ENCODE measurements at places on chromosomes 2 and 18.

DNA sequence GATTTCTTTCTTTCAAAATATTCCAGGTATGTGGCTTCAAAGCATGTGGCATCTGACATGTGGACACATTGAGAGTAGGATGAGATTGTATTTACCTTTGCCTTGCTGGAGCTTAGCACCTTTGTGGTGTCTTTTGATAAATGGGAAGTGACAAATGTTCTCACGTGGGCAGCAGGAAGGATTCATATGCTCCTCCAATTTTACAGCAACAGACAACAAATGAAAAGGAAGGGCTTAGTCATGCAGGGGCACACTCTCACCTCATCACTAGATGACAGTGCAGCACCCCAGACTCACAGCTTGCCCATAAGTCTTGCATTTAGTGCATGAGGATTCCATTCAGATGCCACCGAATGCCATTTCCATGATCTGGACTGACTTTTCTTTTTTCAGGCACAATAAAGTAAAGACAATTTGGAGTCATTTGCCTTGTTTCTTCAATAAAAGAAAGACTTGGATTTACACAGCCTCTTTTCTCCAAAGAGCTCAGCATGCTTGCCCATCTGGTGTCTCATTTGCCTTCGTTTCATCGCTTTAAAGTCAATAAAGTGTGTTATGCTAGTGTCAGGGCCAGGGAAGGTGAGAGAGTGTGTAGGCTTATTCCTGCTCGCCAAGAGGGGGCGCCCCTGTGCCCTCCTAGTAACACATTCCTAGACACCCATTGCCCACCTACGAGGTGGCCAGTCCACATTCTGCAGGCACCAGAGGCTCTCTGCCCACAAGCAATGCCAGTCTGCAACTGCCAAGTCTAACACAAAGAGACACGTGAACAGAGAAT, 39.6 kb upstream of the DAPL1 start:
- DNase-seq: no peak

DNA sequence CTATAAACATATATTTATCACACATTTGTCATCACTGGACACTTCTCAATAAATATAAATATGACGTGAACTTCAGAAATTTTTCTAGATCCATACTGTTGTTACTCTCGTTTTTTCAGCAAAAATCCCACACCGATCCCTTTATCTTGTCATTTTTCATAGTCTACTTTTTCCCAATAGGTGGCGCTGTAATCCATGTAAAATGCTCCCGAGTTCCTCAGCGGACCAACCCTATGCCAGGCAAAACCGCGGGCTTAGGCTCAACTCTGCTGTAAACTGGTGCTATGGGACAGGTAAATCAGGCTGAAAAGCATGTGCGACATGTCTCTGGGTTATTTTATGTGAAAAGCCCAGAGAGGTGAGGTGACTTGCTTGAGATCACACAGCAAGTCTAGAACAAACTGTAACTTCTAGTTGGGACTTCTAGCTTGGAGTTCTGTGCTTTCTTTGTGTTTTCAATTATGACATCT, 104.0 kb downstream of the COBLL1 start:
- DNase-seq: peak; percentile 18

DNA sequence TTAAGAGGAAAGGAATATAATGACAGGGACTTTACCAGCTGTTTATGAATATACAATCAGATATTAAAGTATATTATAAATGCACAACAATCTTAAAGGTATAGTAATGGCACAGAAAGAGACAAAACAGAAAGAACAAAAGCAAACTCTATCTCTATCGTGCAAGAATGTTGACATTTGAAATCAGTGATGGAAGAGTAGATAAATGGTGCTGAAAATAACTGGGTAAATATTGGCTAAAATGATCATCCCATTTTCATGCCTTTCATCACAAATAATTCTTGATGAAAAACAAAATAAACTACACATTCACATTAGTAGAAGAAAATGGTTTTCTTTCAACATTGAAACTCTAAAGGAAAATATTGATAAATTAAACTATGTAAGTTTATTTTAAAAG, 495.9 kb downstream of the IRS1 start:
- DNase-seq: no peak

DNA sequence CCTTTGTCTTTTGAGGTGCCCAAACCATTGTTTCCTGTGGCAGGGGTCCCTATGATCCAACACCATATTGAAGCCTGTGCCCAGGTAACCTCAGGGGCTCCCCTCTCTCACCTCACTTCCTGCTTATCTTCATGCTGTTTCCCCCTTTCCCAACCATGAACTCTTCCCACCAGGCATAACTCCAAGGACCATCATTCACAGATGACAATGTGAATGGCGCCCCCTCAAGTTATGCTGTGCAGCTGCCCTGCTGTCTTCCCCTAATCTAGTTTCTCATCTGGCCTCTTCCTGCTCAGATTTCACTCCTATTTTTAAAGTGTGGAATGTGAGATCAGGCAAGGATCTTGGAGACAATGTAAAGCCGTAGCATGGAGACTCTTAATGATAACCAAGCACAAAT, 1.4 kb downstream of the GMPPA start:
- DNase-seq: no peak

DNA sequence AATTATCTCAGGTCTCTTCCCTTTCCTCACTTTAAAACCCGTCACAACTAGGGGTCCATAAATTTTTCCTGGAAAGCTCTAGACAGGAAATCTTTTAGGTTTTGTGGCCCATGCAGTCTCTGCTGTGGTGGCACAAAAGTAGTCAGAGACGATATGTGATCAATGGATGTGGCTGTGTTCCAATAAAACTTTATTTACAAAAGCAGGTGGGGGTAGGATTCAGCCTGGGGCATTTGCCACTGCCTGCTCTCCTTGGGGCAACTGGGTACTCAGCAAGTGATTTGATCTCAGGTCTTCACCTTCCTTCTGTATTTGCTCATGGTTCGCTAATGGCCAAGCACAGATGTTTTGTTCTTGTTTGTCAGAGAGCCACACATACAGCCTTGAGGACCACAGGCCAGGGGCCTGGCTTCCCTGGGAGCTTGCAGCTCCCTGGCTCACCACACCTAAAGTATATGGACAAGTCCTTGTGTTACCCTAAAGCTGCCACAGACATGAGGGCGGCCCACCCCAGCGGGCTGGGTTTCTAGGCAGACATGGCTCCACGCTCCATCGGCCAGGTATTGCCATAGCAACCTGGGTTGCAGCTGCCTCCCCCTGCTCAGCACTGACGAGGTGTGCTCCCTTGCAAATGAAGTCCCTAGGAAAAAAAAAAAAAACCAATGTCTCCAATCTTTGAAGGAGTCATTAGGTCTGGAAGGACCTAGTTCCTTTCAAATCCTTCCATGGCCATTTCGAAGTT, 89.7 kb upstream of the YWHAQ start:
- no peak for DNase-seq

- DNase-seq: no peak
These were observed 142.6 kb downstream of the PXDN start for GRCh38 chr2:1601471-1602277.

- no peak for DNase-seq
These were observed 57.8 kb downstream of the SPRED2 start for GRCh38 chr2:65374575-65374974.

DNA sequence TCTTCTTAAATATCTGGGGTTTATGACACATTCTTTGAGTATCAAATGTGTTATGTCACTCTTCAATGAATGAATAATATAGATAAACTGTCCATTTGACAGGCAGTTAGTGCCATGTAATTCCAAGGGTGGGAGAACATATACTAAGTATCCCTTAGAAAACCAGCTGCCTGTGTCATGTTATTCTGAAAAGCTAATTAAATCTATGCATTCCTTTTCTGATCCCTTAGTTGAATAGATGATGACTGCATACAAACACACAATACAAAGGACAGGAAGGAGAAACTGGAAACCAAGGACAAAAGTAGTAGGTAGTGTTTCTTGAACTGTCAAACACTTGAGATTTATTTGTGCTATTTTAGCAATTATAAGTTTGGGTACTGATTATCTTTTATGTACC, 8.3 kb downstream of the ARHGAP28 start:
- no peak for DNase-seq

Measured in 8988T (cell line).